Cortex of kidney (tissue), 1 donor: ENCODE measurements at places on chromosomes 5 and 9.

DNA sequence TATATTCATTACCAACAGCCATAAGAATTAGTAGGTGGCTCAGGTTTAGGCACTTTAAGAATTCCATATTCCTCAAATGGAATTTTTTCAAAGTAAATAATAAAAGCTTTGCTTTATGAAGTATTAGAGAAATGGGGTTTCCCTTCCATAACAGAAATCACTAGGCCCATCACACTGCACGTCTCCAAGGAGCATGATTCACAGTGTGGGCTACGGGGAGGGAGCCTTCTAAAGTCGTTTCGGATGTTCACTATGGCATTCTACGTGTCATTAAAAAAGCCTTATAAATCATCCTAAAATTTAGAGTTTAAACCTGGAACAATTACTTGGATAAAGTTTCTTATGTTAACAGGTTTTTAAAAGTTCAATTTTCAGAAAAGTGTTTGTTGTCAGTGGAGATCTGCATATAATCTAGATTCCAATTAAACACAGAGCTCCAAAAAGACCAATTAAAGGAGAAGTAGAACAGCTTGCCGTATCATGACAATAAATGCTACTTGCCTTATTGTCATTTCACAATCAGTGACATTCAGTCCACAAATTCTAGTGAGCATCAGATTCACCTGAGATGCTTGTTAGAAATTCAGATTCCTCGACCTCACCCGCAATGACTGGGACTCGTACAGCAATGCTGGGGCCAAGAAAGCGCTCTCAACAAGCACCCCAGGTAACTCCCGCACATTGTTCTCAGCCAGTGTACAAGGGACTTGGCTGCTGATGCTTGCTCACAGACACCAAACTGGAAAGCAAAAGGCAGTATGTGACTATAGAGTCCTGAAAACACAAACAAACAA is 115.7 kb downstream of the NFIB start:
- no peak for DNase-seq

DNA sequence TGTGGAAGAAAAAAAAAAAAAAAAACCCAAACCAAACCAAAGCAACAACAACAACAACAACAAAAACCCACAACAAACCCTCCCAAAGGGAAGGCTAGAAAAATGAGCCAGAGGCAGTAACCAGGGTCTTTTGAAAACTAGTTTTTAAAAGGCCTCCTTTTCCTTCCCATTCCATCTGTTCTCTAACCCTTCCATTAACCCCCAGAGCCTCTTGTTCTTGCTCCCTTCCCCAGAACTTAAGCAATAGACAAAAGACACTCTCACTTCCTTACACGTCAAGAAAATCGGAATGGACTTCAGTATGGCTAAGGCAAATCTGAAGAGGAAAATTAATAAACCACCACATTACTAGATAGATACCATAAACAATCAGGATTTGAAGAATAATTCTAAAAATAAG is 292.8 kb downstream of the ARL15 start:
- DNase-seq: no peak

GRCh38 chr9:25716220-25716872 is 38.1 kb upstream of the TUSC1 start:
- no peak for DNase-seq

DNA sequence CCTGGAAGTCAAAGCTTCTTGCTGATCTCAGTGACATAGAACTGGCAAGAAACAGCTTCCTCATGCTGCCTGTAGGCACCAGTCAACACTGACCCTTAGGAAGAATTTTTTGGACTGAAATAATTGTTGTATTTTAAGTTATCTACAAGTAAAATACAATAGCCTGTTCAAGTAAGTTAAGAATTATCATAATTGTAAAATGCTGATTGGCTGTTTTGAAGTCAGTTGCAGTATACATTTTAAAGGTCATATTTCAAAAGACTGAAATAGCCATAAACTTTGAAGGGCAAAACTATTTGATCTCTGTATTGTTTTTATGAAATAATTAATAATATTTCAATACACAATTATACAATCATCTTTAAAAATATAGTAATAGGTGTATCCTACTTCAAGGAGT is 794.9 kb downstream of the MAT2B start:
- no peak for DNase-seq

DNA sequence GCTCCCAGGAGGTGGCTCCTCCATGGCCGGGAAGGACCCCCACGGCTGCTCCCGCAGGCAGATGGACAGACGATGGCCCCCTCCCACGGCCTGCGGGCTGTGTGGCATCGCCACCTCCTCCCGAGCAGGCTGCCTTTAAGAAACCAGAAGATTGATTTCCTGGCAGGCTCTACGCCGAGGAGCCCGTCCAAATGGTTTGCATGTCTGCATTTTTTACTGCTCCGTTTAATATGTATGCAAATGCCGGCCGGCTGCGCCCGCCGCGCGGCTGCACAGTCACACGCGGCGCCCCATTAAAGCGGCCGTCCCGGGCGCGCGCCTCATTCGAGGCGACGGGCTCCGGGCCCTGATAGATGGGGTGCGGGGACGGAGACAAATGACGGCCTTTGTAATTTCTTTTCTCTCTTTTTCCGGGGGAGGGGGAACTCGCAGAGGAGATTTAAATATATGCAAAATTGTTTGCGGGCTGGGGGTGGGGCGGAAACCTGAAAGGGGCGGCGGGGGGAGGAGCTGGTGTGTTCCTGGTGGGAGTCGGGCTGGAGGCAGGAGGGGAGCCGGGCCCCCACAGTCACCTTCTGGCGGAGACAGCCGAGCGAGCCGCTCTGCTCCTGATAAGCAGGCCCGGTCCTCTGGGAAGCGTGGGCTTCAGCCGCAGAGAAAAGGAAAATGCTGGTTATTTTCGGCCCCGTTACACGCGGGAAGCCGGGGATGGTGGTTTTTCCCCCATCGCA is 158.7 kb upstream of the IER5L start:
- no peak for DNase-seq

DNA sequence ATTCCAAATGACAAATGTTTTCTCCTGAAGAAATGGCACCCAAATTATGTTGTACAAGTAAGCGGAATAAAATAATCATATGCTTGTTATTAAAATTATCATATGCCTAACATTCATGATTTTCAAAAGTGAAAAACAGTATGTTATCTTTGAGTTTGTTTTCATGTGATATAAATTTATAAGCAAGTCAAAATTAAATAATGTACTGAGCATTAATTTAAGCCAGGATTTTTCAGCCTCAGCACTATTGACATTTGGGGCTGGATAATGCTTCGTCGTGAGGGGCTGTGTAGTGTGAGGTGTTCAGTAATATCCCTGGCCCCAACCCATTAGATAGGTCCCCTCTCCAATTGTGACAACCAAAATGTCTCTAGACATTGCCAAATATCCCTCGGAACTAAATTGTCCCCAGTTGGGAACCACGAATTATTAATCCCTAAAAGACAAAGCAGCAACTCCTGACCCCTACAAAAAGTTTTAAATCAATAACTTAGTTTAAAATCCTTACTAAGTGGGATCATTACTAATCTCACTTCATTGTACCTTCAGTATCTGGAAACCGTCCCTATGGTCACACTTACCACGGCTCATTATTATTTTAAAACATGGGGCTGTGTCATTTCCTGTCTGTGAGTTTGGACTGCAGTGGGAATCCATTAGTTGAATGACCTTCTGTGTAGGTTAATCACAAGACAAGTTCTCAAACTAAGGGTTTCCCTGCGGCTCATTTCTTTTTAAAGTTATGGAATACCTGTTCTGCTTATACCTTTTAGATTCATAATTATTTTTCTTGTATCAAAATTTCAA is 1.3 kb upstream of the NNT start:
- no peak for DNase-seq

DNA sequence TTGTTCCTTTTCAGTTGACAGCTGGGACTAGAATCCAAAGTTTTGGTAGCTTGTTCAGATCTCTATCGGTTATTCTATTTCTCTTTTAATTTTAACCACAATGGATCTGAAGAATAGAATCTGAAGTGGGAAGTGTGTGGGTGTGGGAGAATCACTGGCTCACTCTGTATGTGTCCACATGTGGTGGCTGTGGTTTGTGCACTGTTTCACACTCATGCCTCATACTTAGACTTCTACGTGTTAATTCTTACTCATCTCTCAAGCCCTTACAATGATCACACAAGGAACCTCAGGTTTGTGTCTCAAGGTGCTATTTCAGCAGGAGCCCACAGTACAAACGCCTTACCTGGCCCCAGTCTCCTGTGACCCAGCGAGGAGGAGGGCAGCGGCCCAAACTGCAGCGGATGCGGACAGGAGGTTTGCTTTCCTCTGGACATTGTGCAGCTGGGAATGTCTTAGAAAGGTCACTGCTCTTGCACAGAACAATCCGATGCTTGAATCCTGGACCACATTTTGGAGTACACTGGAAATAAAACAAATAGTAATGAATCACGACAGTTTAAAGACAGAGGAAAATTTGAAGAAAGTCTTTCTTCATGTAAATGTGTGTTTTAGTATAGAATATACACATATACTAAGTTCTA is 309.1 kb downstream of the ADAMTS6 start:
- DNase-seq: no peak

DNA sequence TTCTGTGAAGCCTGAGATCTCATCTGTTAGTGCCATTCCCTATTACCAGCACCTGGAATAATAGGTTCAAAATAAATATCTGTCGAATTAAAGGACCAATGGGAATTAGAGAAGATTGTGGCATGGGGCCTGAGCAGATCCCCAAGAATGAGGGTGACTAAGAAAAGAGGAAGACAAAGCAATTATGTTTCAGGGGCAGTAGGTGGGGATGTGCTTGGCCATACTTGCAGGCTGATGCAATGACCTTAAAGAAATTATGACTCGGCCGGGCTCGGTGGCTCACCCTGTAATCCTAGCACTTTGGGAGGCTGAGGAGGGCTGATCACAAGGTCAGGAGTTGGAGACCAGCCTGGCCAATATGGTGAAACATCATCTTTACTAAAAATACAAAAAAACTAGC is 562.8 kb downstream of the PTPRD start:
- no peak for DNase-seq

- DNase-seq: no peak
Measured at GRCh38 chr5:68423154-68423811, 207.7 kb downstream of the PIK3R1 start.

GRCh38 chr5:5370059-5370774 is 52.3 kb upstream of the ICE1 start:
- no peak for DNase-seq

- no peak for DNase-seq
Measured at GRCh38 chr5:137595396-137596079, 96.4 kb upstream of the SPOCK1 start.

DNA sequence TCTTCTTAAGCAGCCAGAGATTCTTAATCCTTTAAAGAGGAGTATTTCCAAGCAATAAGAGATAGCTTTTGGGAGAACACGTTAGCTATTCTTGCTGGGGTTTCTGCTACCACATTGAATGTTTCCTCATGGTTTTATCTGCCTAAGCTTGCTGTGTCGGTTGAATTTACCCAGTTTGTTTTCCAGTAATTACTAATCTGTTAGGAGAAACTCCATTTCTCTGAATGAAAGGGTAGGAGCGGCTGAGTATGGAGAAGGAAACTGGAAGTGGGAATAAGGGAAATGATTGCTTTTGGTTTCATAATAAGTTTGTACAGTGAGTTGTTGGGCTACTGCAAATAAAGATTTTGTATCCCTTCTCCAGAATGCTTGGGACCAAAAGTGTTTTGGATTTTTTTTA is 1.2 kb downstream of the JAK2 start:
- DNase-seq: no peak

DNA sequence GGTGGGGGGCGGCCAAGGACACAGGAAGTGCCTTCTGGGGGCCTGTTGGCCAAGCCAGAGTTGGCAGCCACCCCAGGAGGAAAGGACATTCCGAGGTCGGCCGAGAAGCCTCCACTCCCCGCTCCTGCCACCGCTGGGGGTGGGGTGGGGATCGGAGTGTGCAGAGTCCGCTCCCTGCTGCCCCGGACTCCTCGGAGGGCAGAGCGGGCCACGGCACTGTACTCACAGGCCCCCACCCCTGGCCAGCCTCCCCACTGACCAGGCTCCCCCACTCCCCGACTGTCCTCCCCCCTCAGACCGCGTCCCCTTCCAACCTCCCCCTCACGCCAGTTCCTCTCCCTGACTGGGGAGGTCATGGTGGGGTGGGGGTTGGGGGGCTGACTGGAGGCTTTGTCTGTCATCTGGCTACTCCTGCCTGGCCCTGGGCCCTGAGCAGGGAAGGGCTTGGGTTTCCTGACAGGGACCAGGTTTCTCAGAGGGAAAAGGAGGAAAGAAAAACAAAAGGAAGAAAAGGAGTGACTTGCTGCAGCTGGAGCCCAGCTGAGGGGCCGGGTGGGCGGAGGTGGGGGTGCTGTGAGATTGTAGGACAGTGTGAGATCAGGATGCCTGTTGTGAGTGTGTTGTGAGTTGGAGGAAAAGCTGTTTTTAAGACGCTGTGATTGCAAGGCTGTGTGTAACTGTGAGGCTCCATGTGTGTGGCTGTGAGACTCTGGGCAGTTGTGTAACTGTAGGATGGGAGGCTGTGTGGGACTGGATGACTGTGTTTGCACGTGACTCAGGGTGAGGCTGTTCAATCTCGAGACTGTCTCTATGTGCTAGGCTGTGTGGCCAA is 29.7 kb downstream of the CNTFR start:
- DNase-seq: no peak

DNA sequence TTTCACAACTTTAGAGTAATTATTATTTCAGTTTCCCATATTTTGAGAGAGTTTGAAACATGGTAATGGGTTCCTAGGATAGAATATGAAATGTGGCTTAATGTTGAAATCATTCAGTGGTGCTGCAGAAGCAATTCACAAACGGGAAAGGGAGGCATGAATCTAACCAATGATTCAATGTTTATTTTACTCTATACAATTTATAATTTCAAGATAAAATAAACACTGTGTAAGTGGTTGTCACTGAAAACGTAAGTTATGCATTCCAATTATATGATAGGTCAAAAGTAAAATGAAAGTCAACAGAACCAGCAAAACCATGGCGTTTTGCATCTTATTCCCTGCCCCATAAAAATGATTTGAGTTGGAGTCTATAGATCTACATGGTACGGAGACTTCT is 1207.1 kb upstream of the CDH18 start:
- DNase-seq: no peak

GRCh38 chr9:110064803-110065202 is 143.2 kb downstream of the C9orf152 start:
- DNase-seq: no peak

DNA sequence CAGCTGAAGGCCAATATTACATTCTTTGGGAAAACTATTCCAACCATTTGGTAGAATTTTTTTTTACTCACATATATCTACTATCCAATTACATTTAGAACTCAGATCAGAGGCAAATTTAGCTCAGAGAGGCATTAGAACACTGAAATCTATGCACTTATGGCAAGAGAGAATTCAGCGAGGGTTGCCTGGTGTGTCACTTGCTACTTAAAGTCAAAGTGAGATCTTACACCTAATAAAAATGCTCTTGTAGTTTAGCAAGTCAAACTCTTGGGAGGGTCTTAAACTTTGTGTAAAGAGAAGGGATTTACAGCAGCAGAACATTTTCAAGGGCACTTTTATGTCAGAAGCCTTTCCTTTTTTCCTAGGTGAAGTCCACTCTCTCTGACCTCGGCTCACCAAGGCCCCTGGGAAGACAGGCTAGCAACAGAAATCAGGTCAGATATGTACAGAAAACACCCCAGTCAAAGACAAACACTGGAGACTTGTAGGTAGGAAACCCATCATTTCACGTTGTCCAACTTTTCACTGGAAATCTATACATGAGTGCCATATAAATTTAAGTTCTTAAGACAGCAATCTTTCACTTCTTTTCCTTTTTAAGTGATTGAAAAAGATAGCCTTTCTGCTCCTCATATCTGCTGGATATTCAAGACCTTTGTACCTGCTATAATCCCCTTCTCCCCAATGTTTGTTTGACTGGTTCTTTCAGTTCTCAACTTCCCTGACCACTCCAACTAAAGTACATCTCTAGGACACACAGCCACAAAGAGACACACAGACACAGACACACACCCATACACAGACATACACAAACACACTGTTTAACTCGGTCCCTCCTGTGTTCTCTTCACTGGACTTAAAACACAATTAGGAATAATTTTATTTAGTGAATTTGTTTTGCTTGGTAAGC is 635.8 kb downstream of the PDE4D start:
- no peak for DNase-seq
